Bronchial epithelial cell (primary cell): ENCODE measurements at places on chromosomes 6 and 20.

DNA sequence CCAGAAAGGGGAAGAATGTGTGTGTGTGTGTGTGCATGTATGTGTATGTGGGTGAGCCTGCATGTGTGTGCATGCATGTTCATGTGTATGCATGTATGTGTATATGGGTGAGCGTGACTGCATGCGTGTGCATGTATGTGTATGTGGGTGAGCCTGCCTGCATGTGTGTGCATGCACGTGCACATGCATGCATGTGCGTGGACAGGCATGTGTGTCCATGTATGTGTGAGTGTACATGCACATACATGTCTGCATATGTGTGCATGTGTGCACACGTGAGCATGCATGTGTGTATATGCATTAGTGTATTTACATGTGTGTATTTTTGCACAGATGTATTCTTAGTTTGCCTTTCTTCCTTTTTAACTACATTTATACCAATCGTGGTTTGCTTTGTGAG lies 601.5 kb downstream of the QKI start:
- DNase-seq: no peak

- DNase-seq: no peak
These were observed 323.9 kb downstream of the FOXA2 start for GRCh38 chr20:22260506-22260905.

DNA sequence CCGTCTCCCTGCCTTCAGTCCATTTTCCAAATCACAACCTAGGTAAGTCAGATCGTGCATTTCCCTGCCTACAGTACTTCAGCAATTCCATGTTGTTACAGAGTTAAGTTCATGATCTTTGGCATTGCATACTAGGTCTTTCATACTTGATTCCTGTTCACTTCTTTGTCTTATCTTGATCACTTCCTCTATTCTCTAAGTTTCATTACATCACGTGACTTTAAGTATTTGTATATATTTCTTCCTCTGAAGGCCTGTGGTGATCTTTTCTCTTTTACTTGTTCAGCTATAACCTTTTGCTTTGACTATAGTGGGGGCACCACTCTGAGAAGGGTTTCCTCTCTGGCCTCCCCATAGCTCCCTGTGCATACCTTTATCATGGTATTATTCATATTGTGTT lies 100.2 kb downstream of the TRMT11 start:
- DNase-seq: no peak

GRCh38 chr20:6381887-6382286 lies 259.1 kb upstream of the FERMT1 start:
- peak; percentile 33 for DNase-seq

DNA sequence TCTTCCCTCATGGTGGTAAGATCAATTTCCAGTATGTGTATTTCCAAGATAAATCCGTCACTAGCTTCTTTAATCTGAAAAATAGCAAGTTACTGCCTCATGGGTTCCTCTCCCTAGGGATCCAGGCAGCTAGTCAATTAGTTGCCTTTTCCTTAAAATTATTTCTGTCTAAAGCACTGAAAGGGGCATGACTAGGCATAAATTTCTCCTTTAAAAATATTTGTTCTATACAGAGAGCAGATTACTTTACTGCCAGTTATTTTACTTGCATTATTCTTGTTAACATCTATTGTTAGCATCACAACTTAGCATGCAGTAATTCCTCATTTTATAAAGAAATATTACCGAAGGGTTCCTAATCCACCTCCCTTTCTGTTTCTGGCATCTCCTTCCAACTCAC lies 1.4 kb downstream of the MTCL3 start:
- no peak for DNase-seq

DNA sequence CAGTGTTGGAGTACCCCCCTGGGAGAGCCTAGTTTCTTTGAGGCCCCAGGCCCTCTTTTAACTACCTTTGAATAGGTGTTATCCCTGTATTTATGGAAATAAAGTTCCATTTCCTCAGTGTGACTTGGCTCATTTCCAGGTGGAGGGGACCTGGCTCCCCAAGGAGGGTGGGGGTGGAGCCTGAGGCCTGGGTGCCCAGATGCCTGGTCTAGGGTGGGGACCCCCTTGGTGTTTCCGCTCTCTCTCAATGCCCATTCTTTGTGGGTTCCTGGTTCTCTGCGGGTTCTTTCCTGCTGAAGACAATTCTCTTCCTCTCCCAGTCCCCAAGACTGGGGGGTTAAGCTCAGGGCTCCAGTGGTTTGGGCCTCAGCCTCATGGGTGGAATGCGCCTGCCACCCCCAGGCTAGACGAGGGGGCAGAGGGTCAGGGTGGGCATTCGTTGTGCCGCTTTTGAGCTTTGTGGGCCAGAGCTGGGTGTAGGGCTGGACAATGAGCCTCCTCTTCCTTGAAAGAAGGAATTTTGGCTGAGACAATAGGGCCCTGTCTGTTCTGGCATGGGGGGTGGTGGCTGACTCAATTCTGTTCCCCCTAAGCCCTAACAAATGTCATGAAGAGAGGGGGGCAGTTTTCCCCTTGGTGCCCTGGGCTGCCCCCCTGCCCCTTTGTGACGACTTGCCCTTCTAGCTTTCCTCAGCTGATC lies 686 bp upstream of the EGFL8 start:
- no peak for DNase-seq

DNA sequence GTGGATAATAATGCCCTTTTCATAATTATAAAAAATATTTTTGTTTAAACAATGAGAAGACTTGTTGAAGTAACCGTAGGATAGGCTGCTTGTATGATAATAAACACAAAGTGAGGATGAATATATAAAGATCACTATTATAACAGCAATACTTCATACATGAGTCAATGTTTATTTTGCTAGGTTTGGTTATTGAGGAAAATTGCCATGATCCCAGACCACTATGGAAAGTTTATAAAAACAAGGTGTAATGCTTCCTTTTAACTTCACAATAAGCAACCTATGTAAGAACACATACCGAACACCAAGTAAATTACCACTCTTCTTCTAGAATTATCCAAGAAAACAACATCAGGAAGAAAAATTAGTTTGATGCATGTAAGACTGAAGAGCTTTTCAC lies 495.3 kb upstream of the RNF217 start:
- DNase-seq: peak; percentile 8

DNA sequence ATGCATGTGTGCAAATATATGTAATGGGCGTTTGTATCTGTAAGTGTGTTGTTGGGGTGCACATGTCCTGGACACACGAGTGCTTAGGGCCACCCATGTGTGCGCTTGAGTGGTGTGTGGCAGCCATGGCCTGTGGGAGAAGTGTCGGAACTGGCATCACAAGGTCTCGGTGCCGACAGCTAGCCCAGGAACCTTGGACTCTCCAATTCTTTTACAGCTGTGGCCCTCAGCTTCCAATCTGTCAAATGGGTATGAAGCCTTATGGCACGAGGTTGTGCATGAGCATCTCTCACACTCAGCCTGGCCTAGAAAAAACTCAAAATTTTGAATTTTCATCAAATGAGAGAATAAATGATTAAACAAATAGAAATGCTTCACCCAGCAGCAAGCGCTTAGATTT lies 42.0 kb downstream of the SPDEF start:
- no peak for DNase-seq

DNA sequence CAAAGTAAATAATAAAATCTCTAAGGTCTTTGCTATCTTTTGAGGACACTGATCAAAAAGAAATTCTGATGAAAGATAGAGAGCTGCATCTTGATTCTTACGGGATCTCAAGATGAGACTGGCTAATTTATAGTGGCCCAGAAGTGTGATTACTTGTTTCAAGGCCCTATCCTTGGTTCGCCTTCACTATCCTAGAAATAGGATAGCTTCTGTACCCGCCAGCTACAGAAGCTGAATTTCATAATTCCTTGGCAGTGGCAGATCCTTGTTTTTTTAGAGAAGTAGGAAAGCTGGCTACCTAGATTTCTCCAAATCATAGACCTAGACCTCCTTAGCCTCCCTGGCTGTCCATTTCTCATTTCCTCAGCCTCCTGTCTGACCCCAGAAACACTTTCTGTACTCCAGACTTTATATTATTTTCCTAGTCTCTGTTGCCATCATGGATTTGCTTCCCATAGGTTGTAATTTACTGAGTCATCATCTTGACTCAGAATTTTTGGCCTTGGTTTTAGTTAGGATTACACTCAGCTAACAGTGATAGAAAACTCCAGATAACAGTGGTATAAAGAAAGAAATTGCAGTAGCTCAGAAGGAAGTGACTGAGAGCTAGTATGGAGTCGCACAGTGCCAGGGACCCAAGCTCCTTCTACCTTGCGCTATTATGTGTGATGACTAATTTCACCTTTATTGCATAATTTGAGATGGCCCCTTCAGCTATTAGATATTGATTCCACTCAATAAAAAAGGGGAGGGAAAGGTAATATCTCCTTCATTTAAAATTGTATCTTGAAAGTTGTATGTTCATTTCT lies 27.7 kb downstream of the PHF3 start:
- peak; percentile 86 for DNase-seq

DNA sequence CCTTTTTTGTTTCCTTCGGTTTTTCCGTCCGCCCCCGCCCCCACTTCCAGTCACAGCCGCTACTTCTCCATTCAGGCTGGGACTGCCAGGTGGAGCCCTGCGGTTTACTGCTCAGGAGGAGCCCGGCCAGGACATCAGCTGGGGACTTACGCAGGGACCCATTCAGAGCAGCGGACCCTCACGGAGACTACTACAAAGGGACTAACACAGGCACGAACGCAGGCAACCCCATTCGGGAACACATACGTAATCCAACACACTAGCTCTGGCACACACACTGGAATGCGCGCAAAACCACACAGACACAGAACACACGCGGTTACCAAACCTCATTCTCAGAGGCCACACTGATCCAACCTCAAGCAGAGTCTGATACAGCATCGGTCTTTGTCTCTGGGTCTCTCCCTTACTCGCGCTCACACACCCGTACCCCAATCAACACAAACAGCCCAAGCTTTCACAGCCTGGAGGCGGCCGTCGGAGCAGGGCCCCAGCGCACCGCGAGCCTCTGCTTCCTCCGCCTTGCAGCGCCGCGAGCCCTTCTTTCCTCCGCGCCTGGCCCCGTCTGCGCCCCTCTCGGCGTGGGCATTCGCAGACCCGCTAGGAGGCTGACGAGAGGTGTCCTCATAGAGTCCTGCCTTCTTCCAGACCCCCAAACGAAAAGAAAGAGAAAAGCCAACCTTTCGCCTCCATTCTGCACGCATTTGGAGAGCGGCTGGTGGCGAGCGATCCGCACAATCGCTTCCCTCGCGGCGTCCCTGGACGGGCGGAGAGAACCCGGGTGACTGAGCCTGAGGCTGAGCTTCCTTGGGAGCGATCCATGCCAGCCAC lies 1.1 kb upstream of the SLC32A1 start:
- no peak for DNase-seq

DNA sequence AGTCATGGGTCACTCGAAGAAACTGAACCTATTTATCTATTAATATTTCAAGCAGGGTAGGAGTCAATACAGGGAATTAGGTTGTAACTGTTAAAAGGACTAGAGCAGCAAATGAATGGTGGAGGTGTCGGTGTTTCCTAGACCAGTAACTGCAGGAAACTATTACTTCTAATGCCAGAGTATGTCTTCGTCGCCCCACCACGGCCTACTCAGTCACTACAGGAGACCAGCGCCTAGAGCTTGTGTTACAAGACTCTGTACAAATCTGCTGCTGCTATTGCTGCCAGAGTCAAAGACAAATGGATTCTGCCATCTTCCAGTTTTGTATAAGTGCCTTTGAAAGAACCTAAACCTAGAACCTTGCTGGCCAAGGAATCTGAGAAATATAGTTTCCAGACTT lies 343.9 kb downstream of the SOX4 start:
- no peak for DNase-seq

DNA sequence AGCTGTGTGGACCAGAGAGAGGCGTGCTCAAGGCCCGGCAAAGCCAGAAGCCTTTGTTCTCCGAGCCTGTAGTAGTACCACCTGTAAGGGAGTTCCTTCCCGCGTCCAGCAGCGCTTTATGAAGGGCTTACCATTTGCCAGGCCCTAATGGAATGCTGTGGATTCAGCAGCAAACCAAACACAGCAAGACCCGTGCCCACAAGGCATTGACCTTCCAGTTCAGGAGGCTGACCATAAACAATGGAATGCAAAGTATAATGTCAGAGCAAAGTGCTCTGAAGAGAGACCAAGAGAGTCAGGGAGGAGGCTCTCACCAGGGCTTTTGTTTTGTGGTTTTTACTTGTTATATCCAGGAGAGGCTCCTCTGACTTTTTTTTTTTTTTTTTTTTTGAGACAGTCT lies 209.8 kb downstream of the ZMYND8 start:
- no peak for DNase-seq

DNA sequence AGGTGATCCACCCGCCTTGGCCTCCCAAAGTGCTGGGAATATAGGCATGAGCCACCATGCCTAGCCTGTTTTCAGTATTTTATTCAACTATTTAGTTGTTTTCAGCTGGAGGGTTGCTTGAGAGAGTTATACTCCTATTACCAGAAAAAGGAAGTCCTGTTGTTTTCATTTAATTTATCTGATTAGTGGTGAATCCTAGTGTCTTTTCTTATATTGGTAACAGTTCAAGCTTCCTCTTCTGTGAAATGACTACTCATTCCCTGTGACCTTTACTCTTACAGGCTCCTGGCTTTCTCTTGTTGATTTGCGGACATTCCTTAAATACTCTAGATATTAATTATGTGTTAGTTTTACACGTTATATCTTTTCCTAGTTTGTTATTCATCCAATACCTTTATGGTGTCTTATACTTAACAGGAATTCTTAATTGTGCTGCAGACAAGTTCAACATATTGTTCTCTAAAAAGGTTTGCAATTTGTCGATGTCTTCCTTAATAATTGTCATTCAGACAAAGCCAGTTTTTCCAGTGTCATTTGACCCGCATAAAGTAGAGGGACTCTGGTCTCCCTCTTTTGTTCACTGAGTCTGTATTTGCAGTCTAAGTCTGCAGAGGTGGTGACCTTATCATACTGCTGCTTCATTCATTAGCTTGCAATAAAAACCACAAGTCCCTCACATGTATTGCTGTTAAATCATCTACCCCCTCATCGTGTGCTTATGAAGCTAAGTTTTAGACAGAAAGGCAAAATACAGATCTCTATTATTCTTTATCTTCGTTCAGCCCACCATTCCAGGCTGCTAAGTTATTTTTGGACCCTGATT lies 51.4 kb downstream of the ZBTB9 start:
- DNase-seq: no peak

- DNase-seq: no peak
These were observed 13.9 kb downstream of the GNL1 start for GRCh38 chr6:30542404-30542725.

- DNase-seq: no peak
These were observed 82.4 kb upstream of the FAM184A start for GRCh38 chr6:119160911-119161310.

DNA sequence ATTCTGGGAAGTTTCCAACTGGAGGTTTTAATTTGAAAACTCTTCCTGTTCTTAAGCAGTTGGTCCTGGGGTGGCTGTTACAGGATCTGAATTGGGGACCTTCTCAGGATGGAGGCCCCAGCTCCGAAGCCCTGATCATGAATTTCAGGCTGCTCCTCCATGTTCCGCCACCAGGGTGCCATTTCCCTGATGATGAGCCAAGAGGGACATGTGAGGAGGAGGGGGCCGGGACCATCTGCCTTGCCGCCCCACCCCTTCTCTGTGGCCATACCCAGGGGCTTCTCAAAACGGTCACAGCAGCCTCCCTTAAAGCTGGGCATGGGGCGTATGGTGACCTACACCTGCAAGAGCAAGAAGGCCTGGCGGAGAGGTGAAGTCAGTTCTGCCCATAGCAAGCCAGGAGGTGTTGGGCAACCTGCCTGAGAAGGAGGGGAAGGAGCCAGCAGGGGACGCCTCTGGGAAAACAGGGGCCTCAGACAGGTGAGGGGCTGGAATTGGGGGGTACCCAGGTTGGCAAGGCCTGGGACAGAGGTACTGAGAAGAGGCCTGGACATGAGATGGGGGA lies 3.6 kb upstream of the BAK1 start:
- DNase-seq: no peak

GRCh38 chr6:53090576-53090975 lies 25.4 kb downstream of the FBXO9 start:
- peak; percentile 65 for DNase-seq

- peak; percentile 95 for DNase-seq
These were observed 139.0 kb downstream of the PXDC1 start for GRCh38 chr6:3612341-3613041.
